ENCODE measurements at places on chromosomes 2 and 18. TPM values are rescaled to one million over a fixed set of nuclear protein-coding genes. Genes with fewer than 3 reads are reported as not detected.
A peak's percentile ranks its signal among the peaks of the same experiment; 100 is the strongest.

FBXO48 gene
- total RNA-seq = 5.4 TPM

ERBB4 gene
- not detected for total RNA-seq

FOXD4L1 gene
- 0.18 TPM for total RNA-seq

RAPGEF4 gene
- 0.40 TPM for total RNA-seq

ERMN gene
- 3.1 TPM for total RNA-seq

CYP1B1 gene
- 17.1 TPM for total RNA-seq

SKOR2 gene
- total RNA-seq = not detected

GRCh38 chr2:157911750-157912149, 35.6 kb upstream of the ACVR1 start:
- DNase-seq = no peak

GRCh38 chr18:12231040-12231882, 22.9 kb upstream of the CIDEA start:
- no peak for DNase-seq

DNA sequence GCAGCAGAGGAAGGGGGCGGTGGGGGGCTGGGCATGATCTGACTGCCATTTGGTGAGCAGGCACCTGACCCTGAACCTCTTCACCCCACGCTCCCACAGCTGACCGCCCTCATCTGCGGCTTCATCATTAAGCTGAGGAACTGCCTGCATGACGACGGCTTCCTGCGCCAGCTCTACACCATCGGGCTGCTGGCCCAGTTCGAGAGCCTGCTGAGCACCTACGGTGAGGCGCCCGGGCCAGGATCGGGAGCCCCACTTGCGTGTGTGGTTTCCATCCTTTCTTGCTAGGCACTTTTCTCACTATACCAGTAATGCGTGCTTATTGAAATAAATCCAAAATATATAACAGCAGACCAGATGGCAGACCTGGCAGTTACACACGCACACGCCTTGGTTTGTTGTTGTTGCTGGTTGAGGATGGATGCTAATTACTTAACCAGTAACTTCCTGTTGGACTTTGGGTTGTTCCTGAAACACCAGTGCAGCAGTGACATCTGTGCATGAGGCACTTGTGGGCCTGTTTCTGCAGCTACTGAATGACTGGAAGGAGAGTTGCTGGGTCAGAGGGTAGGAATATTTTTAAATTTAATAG, 43.7 kb downstream of the COA5 start:
- no peak for DNase-seq

GRCh38 chr2:160326786-160327185, 126.7 kb upstream of the ITGB6 start:
- DNase-seq = no peak

DNA sequence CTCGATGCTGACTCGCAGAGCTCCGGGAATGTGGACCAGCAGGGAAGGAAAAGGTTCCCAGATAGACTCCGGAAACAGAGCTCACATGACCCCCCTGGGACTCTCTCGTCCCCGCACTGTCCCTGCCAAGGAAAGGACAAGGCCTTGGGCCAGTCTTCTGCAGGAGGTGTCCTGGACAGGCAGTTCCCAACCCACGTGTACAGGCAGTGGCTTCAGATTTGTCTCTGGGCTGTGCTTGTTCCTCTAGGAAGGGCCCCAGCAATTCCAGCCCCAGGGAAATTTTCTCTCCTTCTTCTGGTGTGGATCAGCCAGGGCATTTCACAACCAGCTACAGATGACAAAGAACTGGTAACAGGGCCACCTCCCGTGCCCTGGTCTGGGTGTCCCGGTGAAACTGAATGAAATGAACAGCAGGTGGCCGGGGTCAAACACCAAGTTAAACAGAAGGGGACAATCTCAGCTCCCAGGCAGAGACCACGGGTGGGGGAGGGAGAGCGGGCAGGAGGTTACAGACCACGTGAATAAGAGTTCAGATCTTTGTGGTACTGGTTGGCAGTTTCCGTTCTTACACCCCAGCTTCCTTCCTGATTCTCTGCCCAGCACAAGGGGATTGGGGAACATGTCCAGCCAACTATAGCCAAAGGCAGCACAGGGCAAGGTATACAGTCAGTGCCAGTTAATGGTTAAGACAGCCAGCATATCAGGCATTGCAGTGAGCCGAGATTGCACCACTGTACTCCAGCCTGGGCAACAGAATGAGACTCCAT, 52.2 kb upstream of the CAB39 start:
- peak; percentile 77 for DNase-seq

- no peak for DNase-seq
Measured at GRCh38 chr18:58347135-58347534, 281.8 kb downstream of the ALPK2 start.

DNA sequence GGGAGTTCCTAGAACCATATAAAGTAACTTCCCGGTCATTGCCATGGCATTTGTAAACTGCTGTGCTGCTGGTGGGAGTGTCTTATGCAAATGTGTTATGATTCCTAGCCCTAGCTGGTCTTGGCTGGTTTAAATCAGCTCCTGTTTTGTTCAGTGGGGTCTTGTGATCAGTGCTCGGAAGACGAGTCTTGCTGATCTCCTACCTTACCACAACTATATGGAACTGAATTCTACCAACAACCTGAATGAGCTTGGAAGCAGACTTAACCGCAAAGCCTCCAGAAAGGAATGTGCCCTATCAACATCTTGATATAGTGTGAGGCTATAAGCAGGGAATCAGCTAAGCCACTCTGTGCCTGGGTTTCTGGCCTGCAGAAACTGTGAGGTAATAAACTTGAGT, 33.5 kb downstream of the POLE4 start:
- no peak for DNase-seq

DNA sequence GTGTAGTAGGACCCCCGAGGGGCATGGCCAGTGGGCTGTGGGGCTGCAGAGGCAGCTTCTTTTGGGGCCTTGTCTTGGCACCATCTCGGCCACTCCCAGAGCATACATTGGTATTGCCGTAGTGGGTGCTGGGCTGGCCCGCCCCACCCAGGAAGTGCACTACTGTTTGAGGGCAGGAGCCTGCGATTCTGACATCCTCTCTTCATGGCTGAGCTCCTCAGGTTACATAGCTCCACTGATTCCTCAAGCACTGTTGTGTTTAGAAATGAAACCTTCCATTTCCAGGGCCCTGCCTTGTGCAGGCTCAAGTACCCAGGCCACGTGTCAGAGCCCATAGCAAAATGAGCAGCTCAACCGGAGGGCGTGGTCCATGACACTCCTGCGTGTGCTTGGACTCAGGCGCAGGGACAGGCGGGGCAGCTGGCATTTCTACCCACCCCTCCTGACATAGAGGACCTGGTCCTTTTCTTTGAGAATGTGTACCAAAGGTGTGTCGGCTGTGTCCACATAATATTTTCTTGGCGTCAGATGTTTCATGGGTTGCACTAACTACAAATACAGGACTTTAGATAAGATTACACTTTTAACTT, 67.9 kb downstream of the DGKD start:
- peak; percentile 85 for DNase-seq

DNA sequence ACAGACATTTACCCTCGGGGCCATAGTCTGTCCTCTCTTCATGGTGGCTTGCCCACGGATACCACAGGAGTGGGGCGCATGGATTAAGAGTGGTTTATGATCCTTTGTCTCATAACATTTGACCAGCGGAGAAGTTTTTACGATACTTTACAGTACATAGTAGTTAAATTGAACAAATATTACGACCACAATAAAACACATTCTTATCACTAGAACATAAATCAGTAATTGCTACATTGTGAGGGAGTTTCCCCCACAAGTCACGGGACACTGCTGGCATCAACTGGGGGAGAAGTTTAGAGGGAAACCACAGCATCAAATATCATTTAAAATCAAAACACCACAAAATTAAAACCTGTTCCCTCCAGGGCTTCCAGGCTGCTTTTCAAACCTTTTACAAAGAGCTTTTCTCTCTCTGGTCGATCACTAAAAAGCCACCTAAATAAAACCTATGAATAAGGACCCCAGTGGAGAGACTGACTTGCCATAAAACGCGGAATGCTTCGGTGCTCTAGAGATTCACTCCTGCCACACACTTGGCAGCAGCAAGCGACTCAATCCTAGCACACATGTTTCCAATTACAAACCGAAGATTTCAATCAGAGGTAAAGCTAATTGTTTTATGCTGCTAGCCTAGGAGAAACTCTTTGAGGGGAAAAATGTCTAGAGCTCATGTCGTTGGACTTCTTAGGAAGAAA, 173.7 kb upstream of the HNRNPA3 start:
- DNase-seq = no peak

GRCh38 chr2:20378891-20379519, 28.4 kb upstream of the PUM2 start:
- DNase-seq = no peak
